Stimulated activated memory B cell treated with anti-CD40 and anti-IgM and Interleukin-4, amounts not matched to agents 10 μg/mL and 1 μg/mL and 100 μg/mL, for 72 hours (primary cell): ENCODE measurements at places on chromosomes 3 and 15.

DNA sequence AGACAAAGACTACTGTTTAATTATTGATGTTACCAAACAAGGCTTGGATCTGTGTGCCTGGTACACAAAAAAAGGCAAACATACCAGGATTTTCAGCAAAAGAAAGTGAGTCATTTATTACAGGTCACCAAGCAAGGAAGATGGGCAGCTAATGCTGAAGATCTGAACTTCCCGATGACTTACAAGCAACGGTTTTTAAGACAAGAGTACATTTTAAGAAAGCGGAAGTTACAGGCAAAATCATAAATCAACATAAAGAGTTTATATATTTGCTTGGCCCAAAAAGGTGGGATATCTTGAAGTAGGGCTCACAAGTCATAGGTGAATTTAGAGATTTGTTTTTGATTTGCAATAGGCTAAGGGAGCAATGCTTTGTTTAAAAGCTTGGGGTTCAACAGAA lies 125.4 kb upstream of the SPATA16 start:
- no peak for ATAC-seq

DNA sequence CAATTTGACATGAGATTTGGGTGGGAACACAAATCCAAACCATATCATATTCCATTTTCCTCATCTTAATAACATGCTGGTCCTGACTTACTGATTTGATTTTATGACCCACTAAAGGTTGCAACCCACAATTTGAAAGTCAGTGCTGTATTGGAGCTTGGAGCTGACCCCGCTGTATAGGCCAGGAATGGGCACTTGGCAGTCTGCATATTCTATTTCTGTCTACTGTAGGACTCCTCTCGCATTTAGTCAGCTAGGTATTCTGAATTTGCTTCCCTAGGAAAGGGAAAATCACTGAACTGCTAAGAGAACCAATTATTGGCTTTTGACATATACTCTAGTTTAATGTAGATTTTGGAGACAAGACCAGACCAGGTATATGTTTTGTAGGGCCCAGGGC lies 157.0 kb downstream of the MFSD1 start:
- ATAC-seq: no peak

GRCh38 chr3:130758624-130759369 lies 12.2 kb upstream of the PIK3R4 start:
- no peak for ATAC-seq

GRCh38 chr15:71971905-71972304 lies 146.0 kb downstream of the MYO9A start:
- ATAC-seq: no peak

DNA sequence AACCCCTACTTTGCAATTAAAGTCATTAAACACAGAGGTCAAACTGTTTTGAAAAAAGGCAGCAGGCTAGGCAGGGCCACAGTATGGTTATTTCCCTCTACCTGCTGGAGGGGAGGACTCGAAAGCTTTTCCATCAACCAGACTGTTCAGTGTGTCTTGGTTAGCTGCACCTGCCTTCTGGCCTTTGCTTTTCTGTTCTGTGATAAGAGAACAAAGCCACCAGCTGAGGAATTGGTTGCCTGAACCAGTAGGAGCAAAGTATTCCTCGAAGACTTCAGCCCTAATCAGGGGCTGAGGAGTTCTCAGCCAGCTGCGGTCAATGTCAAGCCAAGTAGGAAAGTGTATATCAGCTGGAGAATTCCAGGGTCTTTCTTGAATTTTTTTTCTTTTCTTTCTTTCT lies 132.5 kb downstream of the SOX2 start:
- no peak for ATAC-seq
